ENCODE measurements at places on chromosomes 2 and 18.

GRCh38 chr2:99552529-99552928 lies 62.7 kb upstream of the REV1 start:
- no peak for DNase-seq

DNA sequence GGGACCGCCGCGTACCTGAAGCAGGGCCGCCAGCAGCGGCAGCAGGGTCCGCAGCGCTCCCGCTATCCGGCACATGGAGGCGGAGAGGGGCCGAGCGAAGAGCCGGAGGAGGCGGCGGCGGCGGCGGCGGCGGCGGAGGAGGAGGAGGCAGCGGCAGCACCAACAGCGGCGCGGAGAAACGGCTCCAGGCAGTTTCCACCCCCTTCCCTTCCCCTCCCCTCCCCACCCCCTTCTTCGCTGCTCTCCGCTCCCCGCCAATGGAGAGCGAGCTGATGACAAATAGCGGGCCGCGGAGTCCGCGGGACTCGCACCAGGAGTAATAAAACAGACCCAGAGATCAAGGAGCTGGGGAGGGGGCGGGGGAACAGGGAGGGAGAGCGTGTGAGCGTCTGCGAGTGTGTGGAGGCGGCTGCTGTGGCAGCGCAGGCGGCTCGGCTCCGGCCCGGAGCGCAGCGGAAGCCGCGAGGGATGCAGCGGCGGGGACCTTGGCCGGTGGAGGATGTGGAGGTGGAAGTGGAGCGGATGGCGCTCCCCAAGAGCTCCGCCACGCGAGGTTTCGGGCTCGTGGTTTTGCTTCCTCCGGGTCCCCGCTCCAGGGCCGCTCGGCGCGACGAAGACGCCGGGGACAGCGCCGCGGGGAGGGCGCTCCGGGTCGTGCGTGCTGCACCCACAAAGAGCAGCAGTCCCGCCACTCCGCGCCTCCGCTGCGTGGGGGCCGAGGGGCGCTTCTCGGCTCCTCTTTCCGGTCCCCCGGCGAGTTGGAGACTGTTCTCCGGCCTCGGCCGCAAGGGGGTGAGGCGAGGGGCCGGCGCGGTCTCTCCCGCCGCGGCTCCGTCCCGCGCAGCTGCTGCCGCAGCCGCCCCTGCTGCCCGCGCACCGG lies at the start of gene CDH2:
Gene CDH2 (minus strand): TSS at position 183 of the 880 bp plus-strand sequence. CDS start 108 bp downstream, at position 75.
- DNase-seq: peak; percentile 39

- DNase-seq: no peak
Observed at GRCh38 chr2:65501074-65501473, 68.7 kb upstream of the SPRED2 start.

- DNase-seq: no peak
Observed at GRCh38 chr2:186484062-186484735, 1.9 kb upstream of the ZC3H15 start.

DNA sequence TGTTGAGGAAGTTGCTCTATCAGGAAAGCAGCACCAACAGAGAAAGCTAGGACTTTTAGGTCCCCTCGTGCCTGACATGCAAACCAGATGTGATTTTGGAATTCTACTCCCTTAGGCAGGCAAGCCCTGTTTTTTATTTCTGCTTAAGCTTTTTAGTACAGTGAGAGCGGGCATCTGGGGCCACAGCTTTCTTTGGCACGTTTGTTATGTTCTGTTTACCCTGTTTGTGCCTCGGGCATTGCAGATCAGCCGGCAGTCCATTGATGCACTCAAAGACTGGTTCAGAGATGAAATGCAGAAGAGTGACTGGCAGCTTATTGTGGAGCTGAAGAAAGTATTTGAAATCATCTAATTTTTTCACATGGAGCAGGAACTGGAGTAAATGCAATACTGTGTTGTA lies 61.9 kb downstream of the EIF5B start:
- DNase-seq: no peak

DNA sequence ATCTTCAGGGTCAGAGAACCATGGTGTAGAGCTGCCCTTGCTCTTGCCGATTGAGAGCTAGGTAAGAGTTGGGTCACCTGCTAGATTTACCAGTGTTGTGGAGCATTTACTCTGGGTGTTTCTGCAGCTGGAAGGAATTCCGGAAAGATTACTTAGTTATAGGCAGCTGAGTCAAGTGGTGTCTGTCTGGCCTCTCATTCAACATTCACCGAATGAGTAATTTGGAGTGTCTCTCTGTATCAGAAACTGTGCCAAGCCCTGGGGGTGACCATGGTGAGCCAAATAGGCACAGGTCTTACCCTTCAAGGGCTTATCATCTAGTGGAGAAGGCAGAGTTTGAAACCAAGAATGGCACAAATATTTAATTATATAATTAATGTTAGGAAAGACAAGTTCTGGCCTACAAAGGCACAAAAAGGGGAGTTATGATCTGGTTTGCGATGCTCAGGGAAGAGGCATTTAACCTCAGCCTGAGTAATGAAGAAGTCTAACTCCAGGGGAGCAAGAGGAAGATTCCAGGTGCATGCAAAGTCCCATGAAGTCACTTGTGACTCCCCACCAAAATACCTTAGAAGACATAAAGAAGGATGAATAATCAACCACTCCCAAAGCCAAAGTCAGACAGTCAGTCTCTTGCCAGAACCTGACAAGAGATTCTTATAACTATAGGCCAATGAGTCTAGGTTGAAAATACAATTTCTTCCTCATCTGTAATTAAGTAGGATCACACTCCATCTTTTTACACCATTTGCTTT lies 12.5 kb downstream of the SETBP1 start:
- no peak for DNase-seq

DNA sequence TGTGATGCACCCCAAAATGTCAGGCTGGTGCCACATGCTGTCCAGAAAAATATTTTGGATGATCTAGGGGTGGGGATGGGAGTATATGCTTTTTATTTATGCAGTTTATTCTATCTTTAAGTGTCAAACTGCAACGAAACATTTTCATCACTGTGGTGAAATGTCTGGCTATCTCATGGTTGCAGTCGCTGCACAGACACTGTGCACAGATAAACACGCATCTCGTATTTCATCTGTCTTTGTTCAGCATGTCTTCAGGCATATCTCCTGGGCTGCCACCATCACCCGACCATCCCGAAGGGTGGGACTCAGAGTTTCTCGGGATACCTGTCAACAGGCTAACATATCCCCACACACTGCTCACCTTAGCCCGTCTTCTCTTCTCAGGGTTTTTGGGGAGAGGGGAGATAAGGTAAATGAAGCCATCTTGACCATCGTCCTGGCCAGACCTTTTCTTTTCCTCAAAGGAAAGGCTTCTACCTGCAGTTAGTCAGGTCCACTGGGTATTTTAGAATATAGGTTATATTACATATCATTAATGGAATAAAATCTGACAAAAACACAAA lies 80.7 kb upstream of the NABP1 start:
- no peak for DNase-seq

GRCh38 chr2:181076658-181077057 lies 96.3 kb downstream of the UBE2E3 start:
- no peak for DNase-seq

DNA sequence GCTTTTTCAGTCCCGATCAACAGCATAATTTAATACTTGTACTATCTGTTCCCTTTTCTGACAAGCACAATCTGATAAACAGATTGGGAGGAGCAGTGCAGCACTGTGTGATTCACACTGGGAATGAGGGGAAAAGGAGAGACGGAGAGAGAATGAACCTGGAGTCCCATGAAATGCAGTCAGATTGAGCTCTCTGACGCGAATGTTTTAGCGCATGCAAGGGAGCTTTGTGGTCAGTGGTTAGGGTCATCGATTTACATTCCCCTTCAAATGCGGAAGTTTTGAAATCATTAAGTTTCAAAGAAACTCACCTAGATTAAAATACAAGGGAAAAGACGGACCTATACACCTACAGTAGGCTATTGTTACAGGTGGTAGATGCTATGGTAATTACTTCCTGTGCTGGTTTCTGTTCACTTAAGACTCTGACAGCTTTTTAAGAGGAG lies 99.6 kb downstream of the KCTD1 start:
- no peak for DNase-seq

DNA sequence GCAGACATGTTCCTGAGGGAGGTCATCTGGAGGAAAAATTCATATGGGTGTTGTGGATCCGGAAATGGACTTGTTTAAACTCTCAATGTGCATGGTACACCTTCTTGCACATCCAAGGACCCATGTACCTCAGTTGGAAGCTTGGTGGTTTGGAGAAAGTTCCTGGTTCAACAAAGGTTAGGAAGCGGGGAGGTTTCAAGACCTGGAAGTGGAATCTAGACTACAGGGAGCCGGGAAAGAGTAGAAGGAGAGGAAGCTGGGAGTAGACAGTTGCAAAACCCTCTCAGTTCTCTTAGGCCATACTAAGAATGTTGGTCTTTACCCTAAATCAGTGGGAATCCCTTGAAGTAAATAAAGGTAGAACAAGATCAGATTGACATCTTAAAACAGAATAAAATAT lies 209.8 kb upstream of the SPOPL start:
- DNase-seq: no peak

GRCh38 chr2:98917031-98917471 lies 19.0 kb downstream of the CRACDL start:
- DNase-seq: no peak

DNA sequence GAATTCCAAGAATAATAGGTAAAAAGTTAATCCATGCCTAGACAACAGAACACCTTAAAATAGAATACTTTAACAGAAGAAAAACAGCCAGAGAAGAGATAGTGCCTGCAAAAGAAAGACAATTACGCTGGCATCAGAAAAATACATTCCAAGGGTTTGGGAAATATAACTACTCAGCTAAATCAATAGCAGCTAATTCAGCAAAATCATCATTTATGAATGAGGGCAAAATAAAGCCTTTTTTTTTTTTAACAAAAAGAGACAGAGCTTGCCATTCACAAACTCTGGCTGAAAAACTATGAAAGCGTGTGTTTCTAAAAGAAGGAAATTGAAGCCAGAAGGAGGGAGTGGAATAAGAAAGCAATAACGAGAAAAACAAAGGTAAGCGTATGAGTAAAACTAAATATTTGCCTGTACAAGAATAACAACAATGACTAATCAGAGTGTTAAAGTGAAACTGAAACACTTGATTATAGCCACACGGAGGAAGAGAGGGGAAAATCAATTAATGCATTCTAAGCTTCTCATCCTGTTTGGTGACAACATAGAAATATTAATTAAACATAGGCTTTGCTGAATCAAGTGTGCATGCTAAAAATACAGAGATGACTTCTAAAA lies 90.2 kb downstream of the EHD3 start:
- DNase-seq: no peak

DNA sequence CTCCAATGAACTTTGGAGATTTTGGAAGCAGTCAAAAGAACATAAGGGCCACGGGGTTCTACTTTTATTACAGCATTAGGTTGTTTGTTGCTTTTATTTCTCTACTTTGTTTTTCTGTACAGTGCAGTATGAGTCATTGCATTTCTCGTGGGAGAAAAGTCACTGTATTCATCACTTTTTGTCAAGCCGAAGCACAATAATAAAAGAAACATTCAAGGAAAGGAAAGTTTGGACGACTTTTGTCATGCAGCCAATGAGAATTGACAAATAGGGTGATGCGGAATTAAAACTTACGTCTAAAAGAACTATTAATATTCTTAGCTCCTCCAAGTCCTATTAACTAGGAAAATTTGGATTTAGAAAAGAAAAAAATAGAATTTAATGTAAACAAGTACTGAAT lies 209.9 kb downstream of the TMEM182 start:
- DNase-seq: no peak

DNA sequence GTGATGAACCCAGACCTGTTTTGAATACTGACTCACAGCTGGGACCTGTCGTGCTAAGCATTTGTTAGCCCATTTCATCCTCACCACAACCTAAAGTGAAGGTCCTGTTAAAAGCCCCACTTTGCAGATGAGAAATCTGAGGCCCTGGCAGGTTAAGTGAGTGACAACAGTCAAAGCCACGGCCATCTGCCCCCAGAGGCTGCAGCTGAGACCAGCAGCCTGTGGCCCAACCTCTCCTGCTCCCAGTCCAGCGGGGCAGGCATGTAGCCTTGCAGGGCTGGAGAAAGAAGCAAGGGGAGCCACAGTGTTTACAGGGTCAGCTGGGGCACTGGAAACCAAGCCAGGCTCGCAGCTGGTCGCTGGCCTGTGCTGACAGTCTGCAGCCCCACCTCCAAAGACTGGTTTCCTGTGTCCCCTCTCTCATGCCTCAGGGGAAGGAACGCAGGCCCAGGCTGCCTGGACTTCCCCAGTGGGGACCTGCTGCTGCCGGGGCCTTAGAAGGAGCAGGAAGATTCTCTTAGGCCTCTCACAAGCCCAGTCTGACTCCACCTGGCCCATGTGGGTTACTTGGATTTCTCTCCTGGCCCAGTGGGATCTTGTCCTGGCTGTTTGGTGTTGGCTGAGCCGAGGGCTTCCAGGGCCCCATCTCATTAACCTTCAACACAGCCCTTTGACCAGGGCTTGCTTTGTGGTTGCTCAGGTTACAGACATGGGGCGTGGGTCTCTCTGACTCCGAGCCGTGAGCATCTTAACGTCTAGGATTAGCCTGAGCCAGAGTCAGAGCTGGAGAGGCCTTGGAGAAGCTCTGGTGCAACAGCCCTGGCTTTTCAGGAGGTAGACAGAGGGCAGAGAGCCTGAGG lies 1.7 kb downstream of the INPP5D start:
- DNase-seq: no peak

DNA sequence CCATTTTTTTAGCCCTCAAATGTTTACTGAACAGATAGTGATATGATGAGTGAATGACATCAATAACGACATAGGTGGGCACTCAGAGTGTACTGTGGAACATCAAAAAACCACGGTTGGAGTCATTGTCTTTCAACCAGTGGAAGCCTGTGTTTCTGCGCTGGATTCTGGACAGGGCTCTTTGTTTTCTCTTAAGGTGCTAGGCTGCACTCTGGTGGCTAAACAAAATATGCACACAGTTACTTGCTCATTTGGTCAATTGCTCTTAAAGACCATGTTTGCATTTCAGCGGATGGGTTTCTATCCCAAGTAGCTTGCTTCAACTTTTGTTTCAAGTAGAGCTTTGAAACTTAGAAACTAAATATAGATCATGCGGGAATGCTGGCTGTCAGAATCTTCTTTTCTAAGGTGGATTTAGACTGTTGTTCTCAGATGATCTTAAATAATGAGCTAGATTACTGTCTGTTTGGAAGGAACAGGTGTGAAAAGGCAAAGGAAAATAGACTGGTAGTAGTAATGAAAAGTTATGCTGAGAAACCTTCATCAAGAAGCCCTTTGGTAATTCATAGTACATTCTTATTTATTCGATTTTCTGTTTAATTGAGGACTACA lies 48.5 kb upstream of the LYPD6B start:
- DNase-seq: peak; percentile 43

DNA sequence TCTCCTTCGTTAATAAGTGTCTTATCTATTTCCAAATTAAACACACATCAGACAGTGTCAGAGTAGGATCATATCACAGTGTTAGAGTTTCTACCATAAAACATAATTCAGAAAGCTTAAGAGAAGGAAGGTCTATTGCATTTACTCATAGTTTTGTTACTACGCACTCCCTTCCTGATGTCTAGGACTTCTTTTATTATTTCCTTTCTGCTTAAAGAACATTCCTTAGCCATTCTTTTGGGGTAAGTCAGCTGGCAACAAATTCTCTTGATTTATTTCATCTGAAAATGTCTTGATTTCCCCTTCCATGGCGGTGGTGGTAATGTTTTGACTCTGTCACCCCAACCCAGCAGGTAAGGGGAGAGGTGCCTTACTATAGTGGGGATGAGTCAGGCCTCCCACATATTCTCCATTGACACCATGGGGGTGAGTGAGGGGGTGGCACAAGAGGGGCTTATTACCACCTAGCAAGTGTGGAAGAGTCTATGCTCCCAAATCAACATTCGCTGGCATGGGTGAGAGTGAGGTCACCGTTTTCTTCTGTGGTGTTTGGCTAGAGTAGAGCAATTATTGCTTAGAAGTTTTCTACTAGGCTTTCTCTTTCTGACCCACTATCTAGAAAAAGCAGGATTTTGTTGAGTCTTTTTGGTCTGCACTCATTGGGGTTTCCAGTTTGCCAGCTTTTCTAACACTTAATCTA lies 29.9 kb downstream of the ABCB11 start:
- DNase-seq: no peak
